ENCODE measurements at places on chromosomes 1 and 21. TPM values are rescaled to one million over a fixed set of nuclear protein-coding genes. Genes with fewer than 3 reads are reported as not detected.

Gene PDPN
- 29.9 TPM for total RNA-seq

Gene HES4
- total RNA-seq: 17.0 TPM

Gene DIO1
- total RNA-seq: not detected

Gene CR1L
- not detected for total RNA-seq

Gene HAPLN2
- not detected for total RNA-seq

Gene HMGCL
- total RNA-seq: 23.9 TPM

Gene CTH
- total RNA-seq: 21.8 TPM

Gene TNFRSF25
- 25.9 TPM for total RNA-seq

Gene F13B
- not detected for total RNA-seq

Gene ZBTB37
- total RNA-seq: 22.3 TPM

Gene RGS8
- 5.6 TPM for total RNA-seq

Gene PYGO2
- total RNA-seq: 33.4 TPM

Gene C1orf87
- total RNA-seq: not detected

Gene FCER1G
- 0.70 TPM for total RNA-seq

Gene MSH4
- total RNA-seq: 0.13 TPM

Gene DDX59
- 27.5 TPM for total RNA-seq

Gene ATP5PO
- total RNA-seq: 223 TPM

Gene VWA5B1
- total RNA-seq: 0.38 TPM

Gene FCGR2B
- total RNA-seq: not detected

Gene COL24A1
- total RNA-seq: 0.94 TPM

Gene BRDT
- total RNA-seq: 3.4 TPM

Gene TAS1R1
- total RNA-seq: 0.51 TPM

Gene HCN3
- total RNA-seq: 9.8 TPM

Gene C21orf91
- total RNA-seq: 49.5 TPM

Gene GJB3
- 0.38 TPM for total RNA-seq

Gene PALMD
- total RNA-seq: 0.26 TPM

Gene MGST3
- total RNA-seq: 109 TPM

Gene VTCN1
- not detected for total RNA-seq

Gene PEF1
- total RNA-seq: 49.6 TPM

Gene SPRR2B
- not detected for total RNA-seq

Gene GJA9
- total RNA-seq: not detected

Gene KAZN
- total RNA-seq: 13.5 TPM

Gene CATSPERE
- total RNA-seq: 0.33 TPM

Gene FBXO2
- 14.1 TPM for total RNA-seq

Gene FOXD2
- 0.13 TPM for total RNA-seq

Gene ZNF648
- not detected for total RNA-seq

Gene ACTL8
- not detected for total RNA-seq

Gene MAD2L2
- 146 TPM for total RNA-seq

Gene PARS2
- 8.5 TPM for total RNA-seq

Gene DOCK7
- 66.8 TPM for total RNA-seq

Gene ST6GALNAC5
- 10.9 TPM for total RNA-seq

Gene SPATA21
- total RNA-seq: not detected

Gene HCRTR1
- not detected for total RNA-seq

Gene EFNA3
- total RNA-seq: 3.6 TPM

Gene OR2L8
- not detected for total RNA-seq

Gene PIGR
- not detected for total RNA-seq

Gene VSIG8
- total RNA-seq: not detected

Gene JAK1
- 27.2 TPM for total RNA-seq

Gene CD1B
- total RNA-seq: not detected

Gene RUNX3
- total RNA-seq: 0.31 TPM

Gene CD101
- total RNA-seq: 0.73 TPM

Gene PERM1
- total RNA-seq: not detected

Gene TMPRSS2
- 19.2 TPM for total RNA-seq

Gene GNG4
- total RNA-seq: 12.8 TPM

Gene SAMD11
- total RNA-seq: 112 TPM

Gene MMEL1
- not detected for total RNA-seq

Gene TNFSF4
- 3.3 TPM for total RNA-seq
